Stomach (tissue), 19 donors: ENCODE measurements at places on chromosomes 13 and 19. TPM values are rescaled to one million over a fixed set of nuclear protein-coding genes. Genes with fewer than 3 reads are reported as not detected.

GRCh38 chr19:51783372-51783771 is 11.6 kb upstream of the FPR3 start:
- peaks cover 45% of the 10 kb centered on the region for H3K27me3 ChIP-seq
- no peaks in the 10 kb centered on the region for H3K36me3 ChIP-seq
- no peak overlapping the region for H3K27ac ChIP-seq
- no peaks in the 10 kb centered on the region for H3K4me1 ChIP-seq
- H3K4me3 ChIP-seq = no peak overlapping the region

DNA sequence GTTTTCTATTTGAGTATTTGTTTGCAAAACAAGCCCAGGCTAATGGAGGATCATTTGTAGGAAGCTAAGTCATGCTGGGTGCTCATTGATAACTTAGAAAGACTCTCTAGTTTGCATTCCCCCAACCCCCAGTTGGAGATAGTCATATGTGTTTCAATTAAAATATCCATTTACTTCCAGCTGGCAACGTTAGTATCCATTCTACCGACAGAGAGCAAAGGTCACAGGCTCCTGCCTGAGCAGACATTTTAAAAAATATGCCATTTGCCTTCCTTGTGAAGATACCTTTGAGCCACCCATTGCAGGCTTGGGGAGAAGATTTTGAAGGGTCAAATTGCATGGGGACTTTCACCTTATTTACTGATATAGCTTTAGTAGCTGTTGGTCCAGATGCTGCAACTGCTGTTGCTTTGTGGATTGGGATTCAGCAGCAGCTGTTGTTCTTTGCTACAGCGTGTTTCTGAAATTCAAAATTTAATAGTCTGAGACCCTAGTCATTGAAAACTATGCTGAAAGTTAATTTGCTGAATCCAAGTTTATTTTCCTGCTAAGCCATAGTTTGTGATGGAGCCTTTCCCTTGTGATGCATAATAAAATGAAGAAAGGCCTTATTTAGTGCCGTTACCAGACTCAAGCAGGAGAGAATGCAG is 335.1 kb downstream of the GPC6 start:
- H3K27ac ChIP-seq = no peak overlapping the region
- no peaks in the 10 kb centered on the region for H3K4me1 ChIP-seq
- H3K27me3 ChIP-seq = no peaks in the 10 kb centered on the region
- no peaks in the 10 kb centered on the region for H3K36me3 ChIP-seq
- H3K4me3 ChIP-seq = no peak overlapping the region

DNA sequence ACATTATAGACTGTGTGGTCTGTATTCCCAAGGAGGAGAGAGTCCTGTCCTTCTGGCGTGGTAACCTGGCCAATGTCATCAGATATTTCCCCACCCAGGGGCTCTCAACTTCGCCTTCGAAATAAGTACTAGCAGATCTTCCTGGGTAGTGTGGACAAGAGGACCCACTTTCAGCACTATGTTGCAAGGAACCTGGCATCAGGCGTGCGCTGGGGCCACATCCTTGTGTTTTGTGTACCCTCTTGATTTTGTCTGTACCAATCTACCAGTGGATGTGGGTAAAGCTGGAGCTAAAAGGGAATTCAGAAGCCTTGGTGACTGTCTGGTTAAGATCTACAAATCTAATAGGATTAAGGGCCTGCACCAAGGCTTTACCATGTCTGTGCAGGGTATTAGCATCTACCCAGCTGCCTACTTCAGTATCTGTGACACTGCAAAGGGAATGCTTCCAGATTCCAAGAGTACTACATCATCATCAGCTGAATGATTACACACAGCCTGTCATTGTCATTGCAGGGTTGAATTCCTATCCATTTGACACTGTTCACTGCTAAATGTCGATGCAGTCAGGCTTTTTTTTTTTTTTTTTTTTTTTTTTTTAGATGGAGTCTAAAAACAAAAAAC is 148.0 kb downstream of the PRR20E start:
- H3K4me3 ChIP-seq = no peak overlapping the region
- DNase-seq = no peak
- no peak overlapping the region for H3K27ac ChIP-seq
- no peaks in the 10 kb centered on the region for H3K4me1 ChIP-seq
- no peaks in the 10 kb centered on the region for H3K36me3 ChIP-seq

- no peaks in the 10 kb centered on the region for H3K27me3 ChIP-seq
- DNase-seq = no peak
- H3K4me3 ChIP-seq = no peak overlapping the region
- H3K36me3 ChIP-seq = no peaks in the 10 kb centered on the region
- no peak overlapping the region for H3K27ac ChIP-seq
These were observed 16.3 kb downstream of the KBTBD7 start for GRCh38 chr13:41178040-41178439.

DNA sequence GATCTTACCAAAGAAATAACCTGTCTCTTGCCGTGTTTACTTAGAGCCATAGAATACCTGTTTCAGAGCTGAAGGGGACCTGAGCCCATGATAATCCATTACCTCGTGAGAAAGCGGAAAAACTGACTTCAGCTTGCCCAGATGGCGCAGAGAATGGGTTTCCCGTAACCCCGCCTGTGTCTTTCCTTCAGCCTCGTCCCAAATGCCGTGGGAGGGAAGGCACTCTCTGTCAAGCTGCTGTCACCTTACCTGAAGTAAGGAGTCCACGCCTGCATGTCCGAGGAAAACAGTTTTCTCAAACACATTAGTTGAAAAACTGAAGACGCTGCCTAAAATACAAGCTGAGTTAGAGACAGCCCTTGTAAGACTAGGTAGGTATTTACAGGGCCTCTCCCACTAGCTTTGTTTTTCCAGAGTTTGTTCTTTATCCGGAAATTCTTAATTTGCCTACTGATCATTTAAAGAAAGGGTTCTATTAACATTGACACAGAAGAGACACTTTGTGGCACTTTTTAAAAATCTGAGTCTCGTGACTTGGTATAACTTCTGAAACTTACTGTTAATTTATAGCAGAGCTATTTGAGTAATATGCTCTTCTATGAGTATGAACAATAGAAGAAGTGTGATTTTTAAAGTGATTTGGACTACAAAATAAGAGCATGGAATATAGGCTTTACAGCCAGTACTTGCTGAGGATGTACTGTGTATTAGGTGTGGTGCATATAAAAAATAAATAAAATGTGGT is 1.3 kb upstream of the INTS6 start:
- peaks cover 42% of the 10 kb centered on the region for H3K4me1 ChIP-seq
- peak overlapping the region; percentile 55 for H3K4me3 ChIP-seq
- H3K36me3 ChIP-seq = peaks cover 26% of the 10 kb centered on the region
- no peak for DNase-seq
- H3K27ac ChIP-seq = peak overlapping the region; percentile 99

DNA sequence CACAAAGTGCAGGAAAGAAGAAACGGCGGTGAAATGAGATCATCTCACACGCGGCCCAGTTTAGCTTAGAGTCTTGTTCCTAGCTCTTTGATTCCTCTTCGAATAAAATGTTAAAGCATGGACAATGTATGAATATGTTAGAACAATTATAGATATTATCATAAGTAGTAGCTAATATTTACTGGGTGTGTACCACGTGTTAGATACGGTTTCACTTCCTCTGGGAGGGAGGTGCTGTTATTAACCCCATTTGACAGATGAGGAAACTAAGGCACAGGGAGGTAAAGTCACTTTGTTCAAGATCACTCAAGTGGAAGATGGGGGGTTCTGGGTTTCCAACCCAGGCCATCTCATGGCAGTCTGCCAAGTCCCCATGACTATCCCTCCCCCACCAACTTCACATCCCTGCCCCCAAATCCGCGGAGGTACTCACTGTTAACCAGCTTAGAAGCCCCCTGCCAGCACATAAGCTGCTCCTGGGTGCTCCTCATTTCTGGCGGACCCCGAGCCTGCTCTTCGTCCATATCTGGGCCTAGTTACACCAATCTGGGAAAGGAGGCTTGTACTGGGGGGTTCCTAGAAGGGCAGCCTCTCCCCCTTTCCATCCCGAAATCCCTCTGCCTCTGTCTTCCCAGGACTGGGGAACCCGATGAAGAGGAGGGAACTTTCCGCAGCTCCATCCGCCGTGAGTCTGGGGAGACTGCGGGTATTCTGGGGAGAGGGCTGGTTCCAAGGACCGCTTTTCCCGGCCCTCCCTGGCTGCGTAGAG is 1.0 kb upstream of the FXYD7 start:
- H3K27ac ChIP-seq = peak overlapping the region; percentile 52
- H3K4me3 ChIP-seq = peak overlapping the region; percentile 18
- H3K27me3 ChIP-seq = peaks cover 56% of the 10 kb centered on the region
- peaks cover 53% of the 10 kb centered on the region for H3K4me1 ChIP-seq

ZNF235 gene
- total RNA-seq = 1.2 TPM

DNA sequence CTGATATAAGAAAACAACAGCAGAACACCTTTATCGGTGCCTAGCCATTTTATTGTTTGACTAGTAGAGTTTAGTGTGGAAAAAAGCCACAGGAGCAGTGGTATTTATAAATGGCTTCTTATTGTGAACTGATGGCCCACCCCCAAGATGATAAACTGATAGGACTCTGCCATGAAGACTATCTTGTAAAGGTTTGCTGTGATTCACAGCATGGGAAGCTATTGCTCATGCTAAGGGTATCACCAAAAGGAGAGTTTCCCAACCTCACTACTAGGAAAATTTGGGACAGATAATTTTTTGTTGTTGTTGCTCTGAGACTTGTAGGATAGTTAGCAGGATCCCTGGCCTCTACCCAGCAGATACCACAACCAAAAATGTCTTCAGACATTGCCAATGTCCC is 12.0 kb upstream of the SLC7A1 start:
- H3K4me1 ChIP-seq = no peaks in the 10 kb centered on the region
- H3K4me3 ChIP-seq = no peak overlapping the region
- H3K27me3 ChIP-seq = no peaks in the 10 kb centered on the region
- H3K27ac ChIP-seq = no peak overlapping the region
- DNase-seq = no peak

DNA sequence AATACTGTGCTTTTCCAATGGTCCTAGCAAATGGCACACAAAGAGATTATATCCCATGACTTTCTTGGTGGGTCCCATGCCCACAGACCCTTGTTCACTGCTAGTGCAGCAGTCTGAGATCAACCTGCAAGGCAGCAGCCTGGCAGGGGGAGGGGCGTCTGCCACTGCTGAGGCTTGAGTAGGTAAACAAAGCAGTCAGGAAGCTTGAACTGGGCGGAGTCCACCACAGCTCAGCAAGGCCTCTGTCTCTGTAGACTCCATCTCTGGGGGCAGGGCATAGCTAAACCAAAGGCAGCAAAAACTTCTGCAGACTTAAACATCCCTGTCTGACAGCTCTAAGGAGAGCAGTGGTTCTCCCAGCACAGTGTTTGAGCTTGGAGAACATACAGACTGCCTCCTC is 82.9 kb downstream of the ZNF737 start:
- peak; percentile 34 for DNase-seq
- H3K27ac ChIP-seq = no peak overlapping the region
- no peaks in the 10 kb centered on the region for H3K36me3 ChIP-seq
- no peak overlapping the region for H3K4me3 ChIP-seq

DNA sequence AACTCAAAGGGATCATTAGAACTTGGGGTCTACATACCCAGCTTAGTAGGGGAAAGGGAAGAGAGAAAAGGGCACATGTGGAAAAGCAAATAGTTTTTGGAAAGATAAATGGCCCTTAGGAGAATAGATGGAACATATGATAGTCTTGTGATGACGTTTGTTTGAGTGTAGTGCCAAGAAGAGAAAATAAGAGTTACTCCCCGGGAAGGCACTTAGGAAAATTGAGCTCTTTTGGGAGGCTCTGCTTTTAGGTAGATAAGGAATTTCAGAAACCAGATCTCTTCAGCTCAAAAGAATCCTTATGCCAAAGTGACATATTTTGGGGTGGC is 44.8 kb upstream of the SERTM1 start:
- DNase-seq = no peak
- H3K36me3 ChIP-seq = no peaks in the 10 kb centered on the region
- no peak overlapping the region for H3K4me3 ChIP-seq
- H3K27ac ChIP-seq = no peak overlapping the region
- no peaks in the 10 kb centered on the region for H3K4me1 ChIP-seq

GRCh38 chr13:27203854-27204253 is 32.2 kb upstream of the USP12 start:
- no peaks in the 10 kb centered on the region for H3K4me1 ChIP-seq
- no peaks in the 10 kb centered on the region for H3K27me3 ChIP-seq
- no peaks in the 10 kb centered on the region for H3K36me3 ChIP-seq

GRCh38 chr13:40160618-40161350 is 505.3 kb downstream of the COG6 start:
- no peak for DNase-seq
- H3K27ac ChIP-seq = no peak overlapping the region
- no peaks in the 10 kb centered on the region for H3K27me3 ChIP-seq
- no peaks in the 10 kb centered on the region for H3K4me1 ChIP-seq

- DNase-seq = no peak
- H3K4me1 ChIP-seq = no peaks in the 10 kb centered on the region
- no peak overlapping the region for H3K4me3 ChIP-seq
These were observed 68.8 kb upstream of the TSHZ3 start for GRCh38 chr19:31418055-31418454.

DNA sequence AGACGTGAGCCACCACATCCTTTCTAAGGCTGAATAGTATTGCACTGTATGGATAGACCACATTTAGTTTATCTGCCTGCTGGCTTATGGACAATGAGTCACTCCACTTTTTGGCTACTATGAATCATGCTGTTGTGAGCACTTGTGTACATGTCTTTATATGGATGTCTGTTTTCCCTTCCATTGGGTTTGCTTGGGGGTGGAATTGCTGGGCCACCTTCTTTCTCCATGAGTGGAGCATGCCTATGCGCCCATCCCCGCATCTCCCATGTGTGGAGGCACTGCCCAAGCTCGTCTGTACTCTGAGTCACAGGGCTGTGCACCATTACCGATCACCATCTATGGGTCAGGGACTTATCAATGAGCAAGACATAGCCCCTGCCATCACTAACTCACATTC is 127.2 kb upstream of the GJB6 start:
- H3K36me3 ChIP-seq = no peaks in the 10 kb centered on the region
- DNase-seq = no peak
- no peaks in the 10 kb centered on the region for H3K4me1 ChIP-seq
- no peak overlapping the region for H3K27ac ChIP-seq
- no peak overlapping the region for H3K4me3 ChIP-seq
- peaks cover 2% of the 10 kb centered on the region for H3K27me3 ChIP-seq

DNA sequence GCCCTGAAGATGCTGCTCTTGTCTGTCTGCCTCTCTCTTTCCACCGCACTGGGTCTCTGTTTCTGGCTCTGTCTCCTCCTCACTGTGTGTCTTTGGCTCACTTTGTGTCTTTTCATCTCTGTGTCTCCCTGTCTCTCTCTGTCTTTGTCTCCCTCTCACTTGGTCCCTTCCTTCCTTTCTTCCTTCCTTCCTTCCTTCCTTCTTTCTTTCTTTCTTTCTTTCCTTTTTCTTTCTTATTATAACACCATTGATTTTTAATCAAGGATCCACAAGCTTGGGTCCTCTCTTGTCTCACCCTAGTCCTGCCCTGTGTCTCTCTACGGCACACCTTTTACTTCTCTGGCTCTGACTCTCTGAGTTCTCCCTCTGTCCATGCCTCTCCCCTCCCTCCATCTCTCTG is 14.3 kb downstream of the CD177 start:
- H3K4me3 ChIP-seq = no peak overlapping the region
- no peaks in the 10 kb centered on the region for H3K4me1 ChIP-seq
- H3K36me3 ChIP-seq = no peaks in the 10 kb centered on the region
- DNase-seq = no peak
- no peak overlapping the region for H3K27ac ChIP-seq
